Stimulated activated CD4-positive, alpha-beta T cell treated with anti-CD3 and anti-CD28 coated beads, TNF-alpha, amount 100 ng/mL, for 4 hours (primary cell): ENCODE measurements at places on chromosomes 7 and 10.

DNA sequence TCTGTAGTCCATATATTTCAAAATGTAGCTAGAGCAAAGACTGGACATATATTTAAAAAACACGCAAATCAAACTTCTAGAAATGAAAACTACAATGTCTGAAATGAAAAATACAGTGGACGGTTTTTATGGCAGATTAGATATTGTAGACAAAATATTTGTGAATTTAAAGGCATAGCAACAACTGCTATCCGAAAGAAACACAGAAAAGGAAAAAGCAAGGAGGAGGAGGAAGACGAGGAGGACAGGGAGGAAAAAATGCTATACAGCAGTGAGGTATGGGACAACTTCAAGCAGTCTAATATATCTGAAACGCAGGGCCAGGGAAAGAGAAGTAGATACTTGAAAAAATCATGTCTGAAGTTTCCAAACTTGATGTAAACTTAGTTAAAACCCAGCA, 13.3 kb downstream of the WASL start:
- DNase-seq, result no peak

DNA sequence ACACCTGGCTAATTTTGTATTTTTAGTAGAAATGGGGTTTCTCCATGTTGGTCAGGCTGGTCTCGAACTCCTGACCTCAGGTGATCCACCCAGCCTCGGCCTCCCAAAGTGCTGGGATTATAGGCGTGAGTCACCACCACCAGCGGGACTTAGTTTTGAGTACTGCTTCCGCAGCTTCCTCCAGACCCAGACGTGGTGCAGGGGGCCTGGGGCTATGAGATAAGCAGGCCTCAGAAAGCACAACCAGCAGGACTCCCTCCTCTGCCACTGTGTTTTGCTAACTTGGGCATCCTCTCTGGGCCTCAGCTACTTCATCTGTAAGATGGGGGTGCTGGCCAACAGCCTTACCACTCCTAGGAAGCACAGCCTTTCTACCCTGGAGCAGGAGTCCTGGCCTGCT, 37.8 kb downstream of the GOLGA7B start:
- DNase-seq, result no peak

GRCh38 chr10:81021428-81022129, 483.9 kb downstream of the SH2D4B start:
- DNase-seq, result no peak

GRCh38 chr10:58742141-58742540, 229.5 kb downstream of the BICC1 start:
- DNase-seq, result no peak

GRCh38 chr10:128643658-128644057, 517.4 kb upstream of the MKI67 start:
- no peak for DNase-seq

DNA sequence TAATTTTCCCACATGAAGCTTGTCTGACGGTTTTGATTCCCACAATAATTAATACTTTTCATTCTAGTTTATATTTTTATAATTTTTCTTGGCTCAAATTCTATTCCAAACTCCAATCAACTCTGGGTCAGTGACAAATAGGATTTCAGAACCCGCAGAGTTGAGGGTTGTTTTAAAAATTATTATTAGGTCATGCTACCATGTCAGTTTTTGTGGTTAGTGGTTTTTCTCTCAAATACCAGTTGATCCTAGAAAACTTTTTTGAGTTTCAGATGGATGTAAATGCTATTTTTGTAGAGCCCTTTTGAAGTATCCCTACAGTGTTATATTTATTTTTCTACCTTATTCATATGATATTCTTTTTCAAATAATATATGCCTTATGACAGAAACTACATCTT, 237.4 kb downstream of the SEMA3D start:
- DNase-seq, result no peak
